ENCODE measurements at places on chromosomes 13 and 19.

DNA sequence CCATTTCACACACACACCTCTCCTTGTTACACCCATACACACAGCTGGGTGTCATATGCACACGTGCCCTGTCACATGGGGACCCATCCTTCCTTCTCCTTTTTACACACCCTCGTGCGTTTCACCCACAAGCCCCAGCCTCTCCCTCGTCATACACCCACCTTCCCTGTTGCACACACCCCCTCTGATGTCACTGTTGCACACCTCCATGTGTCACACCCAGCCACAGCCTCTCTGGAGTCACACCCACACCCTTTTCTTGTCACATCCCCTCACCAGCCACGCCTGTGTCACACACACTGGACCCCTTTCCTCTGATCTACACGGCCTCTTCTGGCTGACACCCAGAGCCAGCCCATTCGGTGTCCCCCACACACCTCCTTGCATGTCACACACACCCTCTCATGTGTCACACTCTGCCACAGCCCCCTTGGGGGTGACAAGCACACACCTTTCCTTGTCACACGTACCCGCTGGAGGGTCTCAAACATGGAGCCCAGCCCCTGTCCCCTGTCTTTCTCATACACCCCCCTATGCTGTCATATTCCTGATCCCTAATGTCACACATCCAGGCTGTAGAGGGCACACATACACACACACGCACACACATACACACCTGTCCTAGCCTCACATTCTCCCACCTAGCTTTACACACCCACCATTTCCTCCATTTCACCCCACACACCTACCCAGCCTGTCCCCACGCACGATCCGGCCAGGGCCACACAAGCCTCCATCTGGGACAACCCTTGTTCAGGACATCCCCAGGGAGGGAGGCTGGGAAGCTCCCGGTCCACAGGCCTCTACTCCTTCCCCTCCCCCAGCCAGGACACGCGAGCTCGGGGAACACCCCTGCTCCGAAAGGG, 1.4 kb downstream of the NOVA2 start:
- DNase-seq: no peak

GRCh38 chr19:49489601-49490167, 2.3 kb downstream of the RPL13A start:
- DNase-seq: no peak

DNA sequence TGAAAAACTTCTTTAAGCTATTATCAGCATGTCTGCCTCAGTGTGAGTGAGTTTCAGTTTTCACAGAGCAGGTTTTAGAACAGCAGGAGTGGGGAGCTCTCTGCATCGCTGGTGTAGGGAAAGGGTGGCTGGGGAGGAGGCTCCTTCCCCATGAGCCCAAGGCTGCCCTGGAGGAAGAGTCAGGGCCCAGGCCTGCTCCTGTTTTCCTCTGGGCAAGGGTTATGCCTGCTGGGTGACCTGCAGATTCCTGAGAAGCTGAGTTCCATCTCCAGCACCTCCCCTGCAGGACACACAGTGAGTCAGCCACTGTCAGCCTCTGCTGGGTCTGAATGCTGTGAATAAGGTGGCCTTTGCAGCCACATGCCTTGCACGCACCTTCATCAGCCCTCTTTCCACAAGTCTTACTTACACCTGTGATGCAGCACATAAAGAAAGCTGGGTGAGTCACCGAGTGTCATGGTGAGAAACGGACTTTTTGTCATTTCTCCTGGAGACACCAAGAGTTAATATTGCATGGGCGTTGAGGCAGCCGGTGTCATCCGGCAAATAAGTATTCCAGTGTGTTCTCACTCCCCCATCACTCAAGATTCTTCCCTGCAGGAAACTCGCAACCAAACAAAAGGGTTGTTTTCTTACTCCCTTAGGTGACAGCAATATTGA, 186.4 kb upstream of the KL start:
- no peak for DNase-seq

DNA sequence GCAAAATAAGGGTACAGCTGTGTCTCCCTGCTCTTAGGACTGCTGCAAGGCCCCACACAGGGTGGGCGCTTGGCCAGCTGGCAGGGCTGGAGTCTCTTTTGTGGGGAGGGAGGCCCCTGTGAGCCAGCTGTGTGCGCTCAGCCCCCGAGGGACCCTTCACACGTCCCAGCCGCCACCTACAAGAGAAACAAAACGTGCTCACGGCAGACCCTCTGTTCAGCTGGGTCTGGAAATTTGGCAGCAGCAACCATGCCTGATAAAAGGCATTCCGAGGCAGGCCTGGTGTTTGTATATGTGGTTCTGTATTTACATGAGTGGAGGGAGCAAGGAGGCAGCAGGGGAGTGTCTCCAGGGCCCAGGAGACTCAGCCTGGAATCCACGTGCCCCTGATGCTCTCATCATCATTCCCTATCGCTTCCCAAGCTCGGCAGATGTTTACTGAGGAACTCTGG, 49.7 kb downstream of the CRTC1 start:
- DNase-seq: no peak

GRCh38 chr13:81326913-81327312, 986.0 kb upstream of the SPRY2 start:
- DNase-seq: no peak

DNA sequence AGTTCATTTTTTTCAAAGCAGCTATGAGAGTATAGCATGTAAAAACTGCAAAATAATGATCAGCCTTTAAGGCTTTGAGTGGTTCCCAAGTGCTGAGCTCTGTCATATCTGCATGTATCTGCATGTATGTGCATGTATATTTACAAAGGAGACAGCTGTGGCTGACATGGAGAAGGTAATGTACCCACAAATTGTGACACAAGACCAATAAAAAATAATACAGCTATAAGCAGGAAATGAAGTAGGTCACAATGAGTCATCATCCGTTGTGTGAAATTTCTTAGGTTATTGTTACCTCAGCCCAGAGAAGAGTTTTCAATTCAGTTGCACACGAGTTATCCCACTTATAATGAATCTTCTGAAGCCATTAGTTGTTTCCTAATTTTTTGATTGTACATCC, 60.9 kb upstream of the MED4 start:
- no peak for DNase-seq

- no peak for DNase-seq
Observed at GRCh38 chr19:1917146-1917545, 11.9 kb downstream of the ADAT3 start.

DNA sequence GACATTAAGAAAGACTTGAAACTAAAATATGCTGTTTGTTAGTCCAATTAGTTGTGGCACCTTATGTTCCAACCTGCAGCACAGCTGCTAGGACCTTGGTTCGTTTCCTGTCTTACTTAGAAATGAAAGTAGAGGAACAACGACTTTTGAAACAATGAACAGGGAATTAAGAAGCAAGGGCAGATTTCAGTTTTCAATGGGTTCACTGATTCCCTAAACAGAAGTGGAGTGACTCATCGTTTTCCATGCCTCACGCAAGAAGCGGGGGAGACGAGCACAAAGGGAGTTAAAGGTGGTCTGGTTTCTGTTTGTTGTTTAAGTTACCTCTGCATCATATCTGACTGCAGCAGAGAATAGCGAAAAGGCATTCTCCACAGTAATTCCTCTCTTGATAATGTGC, 44.8 kb downstream of the PHF11 start:
- DNase-seq: no peak

GRCh38 chr19:1933244-1933643, 7.7 kb upstream of the CSNK1G2 start:
- no peak for DNase-seq

GRCh38 chr19:48967346-48968178, 2.5 kb downstream of the FTL start:
- DNase-seq: no peak

GRCh38 chr13:45092663-45093062, 27.6 kb upstream of the GTF2F2 start:
- no peak for DNase-seq

DNA sequence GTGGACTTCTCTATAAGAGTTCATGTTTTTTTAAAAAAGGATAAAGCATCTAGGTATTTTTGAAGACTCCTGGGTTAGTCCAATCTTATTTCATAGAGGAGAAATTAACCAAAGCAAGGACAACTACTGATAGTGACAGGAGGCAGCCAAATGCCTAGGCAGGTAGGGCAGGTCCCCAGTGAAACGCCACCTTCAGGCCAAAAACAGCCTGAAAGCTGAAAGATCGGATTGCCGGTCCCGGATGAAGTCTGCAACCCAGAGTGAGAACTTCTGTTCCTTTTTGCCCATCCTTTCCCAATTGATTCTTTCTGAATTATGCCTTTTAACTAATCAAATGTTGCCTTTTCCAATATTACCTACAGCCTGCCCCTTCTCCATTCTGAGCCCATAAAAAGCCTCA, 6.1 kb upstream of the GGACT start:
- no peak for DNase-seq

DNA sequence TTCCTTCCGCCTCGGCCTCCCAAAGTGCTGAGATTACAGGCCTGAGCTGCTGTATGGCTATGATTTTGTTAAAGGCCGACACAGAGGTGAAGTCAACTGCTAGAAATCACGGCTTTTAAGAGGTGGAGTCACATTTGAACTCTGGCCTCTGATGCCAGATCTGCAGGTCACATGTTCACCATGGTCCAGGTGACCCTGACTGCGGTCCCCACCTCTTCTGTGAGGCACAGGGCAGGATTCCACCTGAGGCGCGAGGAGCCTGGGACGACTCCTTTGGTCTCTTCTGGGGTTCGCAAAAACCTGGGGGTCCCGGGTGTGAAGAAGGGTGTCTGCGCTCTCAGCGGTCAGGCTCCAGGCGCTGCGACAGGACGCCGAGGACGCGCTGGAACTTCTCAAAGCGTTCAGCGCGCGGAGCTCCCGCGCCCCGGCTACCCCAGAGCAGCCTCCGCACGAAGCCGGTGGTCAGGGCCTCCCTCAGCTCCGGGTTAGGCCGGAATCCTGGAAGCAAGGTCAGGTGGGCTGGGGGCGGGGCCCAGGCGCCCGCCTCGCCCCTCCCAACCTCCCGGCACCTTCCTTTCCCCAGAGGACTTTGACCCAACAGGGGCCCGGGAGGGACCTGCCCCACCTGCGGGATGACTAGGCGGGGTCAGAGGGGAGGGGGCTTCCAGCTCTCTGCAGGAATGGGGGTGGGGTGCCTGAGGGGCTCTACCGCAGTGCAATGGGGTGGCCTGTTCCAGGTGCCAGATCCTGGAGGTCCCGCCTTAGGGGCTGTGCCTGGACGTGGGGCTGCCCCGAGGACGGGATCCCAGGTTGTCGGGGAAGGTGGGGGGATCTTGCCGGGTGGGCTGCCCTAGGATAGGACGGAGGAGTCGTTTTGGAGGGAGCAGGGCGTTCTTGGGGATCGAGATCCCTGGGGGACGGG, 13.0 kb downstream of the TRIP10 start:
- DNase-seq: no peak

GRCh38 chr19:24099829-24100228, 12.8 kb downstream of the ZNF254 start:
- no peak for DNase-seq

GRCh38 chr13:75558145-75558840, 8.7 kb downstream of the UCHL3 start:
- DNase-seq: no peak

DNA sequence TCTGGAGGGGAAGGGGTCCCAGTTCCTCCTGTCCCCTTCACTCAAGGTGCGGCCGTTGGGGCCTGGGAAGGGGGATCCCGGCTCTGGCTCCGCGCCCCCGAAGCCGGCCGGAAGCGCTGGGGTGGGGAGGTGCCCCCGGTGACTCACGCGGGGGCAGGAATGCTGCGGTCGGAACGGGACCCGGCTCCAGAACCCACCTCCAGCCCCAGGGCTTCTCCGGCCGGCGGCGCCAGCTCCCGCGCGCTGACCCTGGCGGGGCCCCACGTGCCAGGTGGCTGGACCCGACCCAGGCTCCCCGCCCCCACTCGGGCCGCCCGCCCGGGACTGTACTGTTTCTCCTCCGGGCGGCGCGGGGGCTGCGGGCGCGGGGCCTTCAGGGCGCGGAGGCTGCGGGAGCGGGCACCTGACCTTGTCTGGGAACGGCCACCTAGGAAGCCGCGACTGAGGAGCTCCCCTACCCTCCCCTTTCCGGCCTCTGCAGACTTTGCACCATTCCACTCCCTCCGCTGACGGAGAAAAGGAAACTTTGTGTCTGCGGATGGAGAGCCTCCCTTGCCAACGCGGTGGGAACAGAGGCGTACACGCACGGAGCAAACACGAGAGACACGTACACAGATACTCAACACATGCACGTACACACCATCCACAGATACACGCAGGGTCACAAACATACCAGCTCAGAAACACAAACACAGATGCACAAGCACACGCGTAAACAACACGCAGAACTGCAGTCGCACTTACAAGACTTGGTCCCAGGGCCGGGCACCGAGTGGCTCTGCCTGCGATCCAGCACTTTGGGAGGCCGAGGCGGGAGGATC, 7.2 kb downstream of the AXL start:
- peak; percentile 47 for DNase-seq

- DNase-seq: no peak
Observed at GRCh38 chr19:16112778-16113177, 1.1 kb downstream of the RAB8A start.

DNA sequence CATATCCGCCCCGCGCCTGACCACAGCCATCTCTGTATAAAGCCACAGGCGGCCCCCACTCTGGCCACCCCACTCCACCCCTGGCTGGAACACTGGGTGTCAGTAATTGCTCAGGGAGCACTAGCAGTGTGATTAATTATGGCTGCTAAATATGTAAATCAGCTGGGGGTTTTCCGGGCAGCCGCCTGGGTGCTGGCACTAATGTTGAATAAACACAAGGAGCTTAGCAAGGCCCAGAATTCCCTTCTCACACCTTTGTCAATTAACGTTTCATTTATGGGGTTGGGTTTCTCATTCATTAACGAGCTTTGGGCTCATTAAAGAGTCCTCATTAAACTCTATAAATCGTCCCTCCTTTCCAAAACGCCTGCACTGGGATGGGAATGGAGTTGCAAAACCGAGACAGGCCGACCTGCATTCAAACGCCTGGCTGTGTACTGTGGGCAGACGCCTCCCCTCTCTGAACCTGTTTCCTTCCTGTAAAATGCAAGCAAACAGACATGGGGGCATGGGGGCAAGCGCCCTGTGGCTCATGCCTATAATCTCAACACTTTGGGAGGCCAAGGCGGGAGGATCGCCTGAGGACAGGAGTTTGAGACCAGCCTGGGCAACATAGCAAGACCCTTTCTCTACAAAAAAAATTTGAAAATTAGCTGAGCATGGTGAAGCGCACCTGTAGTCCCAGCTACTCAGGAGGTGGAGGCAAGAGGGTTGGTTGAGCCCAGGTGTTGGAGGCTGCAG, 17.7 kb upstream of the OLFM2 start:
- DNase-seq: no peak

DNA sequence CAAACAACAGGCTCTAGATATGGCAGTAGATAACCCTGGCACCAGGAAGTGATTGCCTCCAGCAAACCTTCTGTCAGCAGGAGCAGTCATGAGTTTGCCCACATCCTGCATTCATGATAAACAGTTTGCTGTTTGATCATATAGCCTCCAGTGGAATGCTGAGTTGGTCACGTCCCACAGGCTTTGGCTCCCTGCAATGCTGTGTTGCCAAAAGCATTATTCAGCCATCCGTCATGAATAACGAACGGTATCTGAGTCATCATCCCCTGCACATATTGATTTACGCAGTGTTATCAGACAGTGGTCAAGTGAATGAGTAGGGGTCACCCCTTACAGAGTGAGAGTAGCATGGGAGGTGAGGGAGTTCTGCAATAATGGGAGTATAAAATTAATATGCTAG, 21.9 kb upstream of the ZNF432 start:
- no peak for DNase-seq

- DNase-seq: no peak
Observed at GRCh38 chr19:35692010-35692409, 12.3 kb upstream of the ZBTB32 start.

GRCh38 chr13:27789495-27790303, 2.6 kb upstream of the GSX1 start:
- DNase-seq: no peak

Data from tibial nerve (tissue), 4 donors.